ENCODE measurements at places on chromosomes 3 and 15. TPM values are rescaled to one million over a fixed set of nuclear protein-coding genes. Genes with fewer than 3 reads are reported as not detected.

- no peak for DNase-seq
Observed at GRCh38 chr3:170564664-170565063, 21.2 kb downstream of the SLC7A14 start.

Gene AMIGO3
- 0.34 TPM for total RNA-seq

GRCh38 chr15:33710748-33711147 is 257.5 kb upstream of the CHRM5 start:
- DNase-seq, result no peak

DNA sequence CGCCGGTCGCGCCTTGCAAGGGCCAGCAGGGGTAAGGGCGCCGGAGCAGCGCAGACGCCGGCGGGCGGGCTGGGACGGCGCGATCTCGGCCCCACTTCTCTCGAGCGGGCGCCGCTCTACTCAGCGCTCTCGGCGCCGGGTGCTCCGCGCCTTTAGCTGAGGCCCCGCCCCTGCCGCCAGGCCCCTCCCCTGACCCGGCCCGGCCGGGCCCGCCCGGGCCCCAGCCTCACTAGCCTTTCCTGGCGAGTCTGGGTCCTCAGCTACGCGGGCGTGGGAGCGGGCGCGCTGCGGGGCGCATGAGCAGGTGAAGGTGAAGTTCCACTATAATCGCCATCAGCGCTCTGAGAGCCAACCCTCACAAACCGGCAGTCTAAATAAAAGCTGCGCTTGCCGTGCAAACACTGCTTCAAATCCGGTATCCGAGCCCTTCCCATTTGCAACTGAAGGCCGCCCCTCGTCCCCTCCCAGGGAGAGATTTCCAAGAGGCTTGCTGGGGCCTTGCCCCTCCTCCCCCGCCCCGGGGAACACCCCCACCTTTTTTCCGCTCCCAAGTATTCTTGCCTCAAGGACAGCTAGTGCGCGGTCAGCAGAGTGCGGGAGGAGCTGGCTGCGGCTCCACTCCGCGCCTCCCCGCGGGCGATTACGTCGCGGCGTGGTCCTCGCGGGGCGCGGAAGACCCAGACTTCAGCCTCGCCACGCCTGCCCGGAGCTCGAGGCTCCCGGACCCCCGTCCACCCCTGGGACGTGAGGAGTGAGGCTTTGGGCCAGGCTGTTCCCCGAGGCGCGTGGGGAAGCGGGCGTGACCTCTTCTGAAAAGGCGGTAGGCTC is at the start of gene RPP25:
Gene RPP25, minus strand, starts transcription at position 125 of the 828 bp plus-strand sequence. CDS start 189 bp downstream, outside the sequence.
- no peak for DNase-seq

- no peak for DNase-seq
Observed at GRCh38 chr3:183261151-183261724, 8.2 kb downstream of the B3GNT5 start.
